ENCODE measurements at places on chromosomes 4 and X.
A peak's percentile ranks its signal among the peaks of the same experiment; 100 is the strongest.

GRCh38 chr4:119479180-119479808 is 149.3 kb downstream of the PDE5A start:
- DNase-seq, result no peak

DNA sequence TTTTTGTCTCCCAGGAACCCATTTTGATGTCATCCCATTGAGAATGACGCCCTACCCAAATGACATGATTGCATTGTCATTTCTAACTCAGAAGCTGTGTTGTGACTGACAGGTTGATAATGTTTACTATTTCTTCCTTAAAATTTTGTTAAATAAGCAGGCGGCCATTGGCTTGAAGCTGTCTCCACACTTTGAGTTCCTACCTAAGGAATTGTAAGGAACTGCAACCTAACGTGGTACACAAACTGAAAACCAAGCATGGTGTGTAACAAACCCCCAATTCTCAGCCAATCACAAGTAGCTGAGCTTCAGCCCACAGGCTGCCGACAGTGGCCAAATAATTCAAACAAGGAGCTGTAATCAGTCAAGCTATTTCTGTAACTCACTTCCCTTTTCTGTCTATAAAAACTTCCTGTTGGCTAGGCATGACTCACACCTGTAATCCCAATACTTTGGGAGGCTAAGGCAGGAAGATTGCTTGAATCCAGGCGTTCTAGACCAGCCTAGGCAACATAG is 2.9 kb upstream of the MND1 start:
- no peak for DNase-seq

DNA sequence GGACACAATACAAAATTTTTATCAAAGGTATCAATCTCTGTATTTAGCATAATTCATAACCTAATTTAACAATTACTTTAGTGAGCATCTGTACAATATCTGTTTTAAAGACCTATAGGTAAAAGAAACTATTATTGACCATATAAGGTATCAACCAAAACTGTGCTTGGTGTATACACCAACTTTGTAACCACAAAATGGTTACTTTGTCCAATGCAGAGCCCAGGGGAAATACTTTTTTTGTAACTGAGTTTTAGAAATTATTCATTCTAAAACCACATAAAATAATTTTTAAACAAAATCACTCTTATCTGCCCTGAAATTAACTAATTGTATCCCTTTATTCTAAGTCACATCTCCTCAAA is 5.0 kb downstream of the CXXC4 start:
- no peak for DNase-seq

GRCh38 chr4:2395038-2395437 is 23.4 kb downstream of the ZFYVE28 start:
- DNase-seq, result peak; percentile 17

GRCh38 chr4:4627906-4628305 is 86.1 kb upstream of the STX18 start:
- no peak for DNase-seq

Data from AG04449 (cell line).